ENCODE measurements at places on chromosomes 12 and 14.
A peak's percentile ranks its signal among the peaks of the same experiment; 100 is the strongest.

DNA sequence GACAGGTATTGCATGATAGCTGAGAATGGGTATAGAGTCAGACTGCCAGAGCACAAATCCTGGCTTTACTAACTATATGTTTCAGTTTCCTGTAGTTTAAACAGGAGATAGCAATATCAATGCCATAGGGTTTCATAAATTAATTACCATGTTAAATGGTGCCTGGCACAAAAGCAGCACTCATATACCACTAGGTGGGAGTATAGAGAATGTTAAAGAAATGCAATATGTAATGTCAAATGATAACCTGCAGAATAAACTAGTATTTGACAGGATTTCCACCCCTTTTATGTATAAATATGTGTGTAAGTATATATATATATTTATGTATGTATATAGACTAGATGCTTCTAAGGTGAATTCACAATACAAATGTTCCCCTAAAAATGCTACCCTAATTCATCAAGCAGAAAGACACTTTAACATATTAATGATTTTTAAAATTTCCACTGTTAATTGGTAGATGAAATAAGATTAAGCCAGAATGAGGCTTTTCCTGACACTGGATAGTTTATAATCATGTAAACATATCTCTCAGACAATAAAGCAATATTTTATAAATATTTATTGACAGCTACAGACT lies 8.6 kb downstream of the WDR89 start:
- H3K4me3 ChIP-seq, result no peak overlapping the region
- no peaks in the 10 kb centered on the region for H3K36me3 ChIP-seq
- no peak overlapping the region for H3K27ac ChIP-seq

- no peaks in the 10 kb centered on the region for H3K4me1 ChIP-seq
- no peak for DNase-seq
- no peaks in the 10 kb centered on the region for H3K27me3 ChIP-seq
- no peak overlapping the region for H3K27ac ChIP-seq
- H3K4me3 ChIP-seq, result no peak overlapping the region
These were observed 169.2 kb downstream of the GRIN2B start for GRCh38 chr12:13812168-13812567.

DNA sequence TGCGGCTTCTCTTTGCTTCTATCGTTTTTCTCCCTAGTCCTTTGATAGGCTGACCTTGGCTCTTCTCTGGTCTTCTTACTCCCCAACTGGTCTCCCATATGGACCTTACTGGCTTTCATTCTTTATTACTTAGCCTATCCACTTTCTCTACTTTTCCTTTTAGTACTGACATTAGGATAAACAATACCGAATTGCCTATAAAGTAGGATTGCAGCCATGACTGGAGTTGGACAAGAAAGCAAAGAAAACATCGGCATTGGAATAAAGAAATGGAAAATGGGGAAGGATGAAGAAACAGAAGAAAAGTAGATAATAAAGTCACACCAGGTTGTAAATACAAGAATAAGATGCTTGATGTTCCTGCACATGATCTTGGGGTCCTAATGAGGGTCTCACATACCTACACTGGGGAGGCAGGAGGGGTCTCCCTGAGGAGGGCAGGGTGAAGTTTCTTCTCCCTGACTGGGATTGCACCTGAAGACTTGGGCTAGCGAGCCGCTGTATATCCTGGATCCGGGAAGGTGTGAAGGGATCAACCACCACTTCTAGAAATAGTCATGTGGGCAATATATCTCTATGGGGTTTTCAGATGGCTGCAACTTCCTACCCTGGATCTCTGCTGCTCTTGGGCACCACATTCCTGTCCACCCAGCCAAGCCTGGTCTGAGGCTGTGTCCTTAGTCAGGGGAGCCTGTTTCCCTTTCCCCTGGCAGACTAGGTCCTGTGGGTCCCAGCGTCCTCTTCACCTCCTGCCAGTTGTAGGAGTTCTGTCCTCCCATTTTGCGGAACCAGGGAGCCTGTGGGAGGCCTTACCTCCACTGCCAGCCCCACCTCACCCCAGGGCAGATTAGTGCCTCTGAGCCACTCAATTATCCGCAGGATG lies 13.1 kb downstream of the NKX2-1 start:
- DNase-seq, result peak; percentile 28
- H3K36me3 ChIP-seq, result no peaks in the 10 kb centered on the region
- peaks cover 13% of the 10 kb centered on the region for H3K4me1 ChIP-seq
- peak overlapping the region; percentile 74 for H3K27ac ChIP-seq

GRCh38 chr12:52810554-52810953 lies 3.4 kb downstream of the KRT4 start:
- H3K27ac ChIP-seq, result no peak overlapping the region
- no peaks in the 10 kb centered on the region for H3K27me3 ChIP-seq
- H3K36me3 ChIP-seq, result no peaks in the 10 kb centered on the region
- no peak overlapping the region for H3K4me3 ChIP-seq
- DNase-seq, result no peak

GRCh38 chr12:56568146-56568545 lies 46.5 kb downstream of the RBMS2 start:
- H3K4me1 ChIP-seq, result peaks cover 65% of the 10 kb centered on the region
- no peaks in the 10 kb centered on the region for H3K27me3 ChIP-seq
- peaks cover 11% of the 10 kb centered on the region for H3K36me3 ChIP-seq
- peak overlapping the region; percentile 85 for H3K27ac ChIP-seq

- DNase-seq, result no peak
- no peak overlapping the region for H3K4me3 ChIP-seq
- H3K4me1 ChIP-seq, result no peaks in the 10 kb centered on the region
- H3K27ac ChIP-seq, result no peak overlapping the region
- peaks cover 2% of the 10 kb centered on the region for H3K36me3 ChIP-seq
- no peaks in the 10 kb centered on the region for H3K27me3 ChIP-seq
These were observed 20.2 kb downstream of the ADGRD1 start for GRCh38 chr12:130973906-130974305.

GRCh38 chr12:103572312-103573045 lies 14.6 kb upstream of the STAB2 start:
- no peak overlapping the region for H3K27ac ChIP-seq
- H3K4me3 ChIP-seq, result no peak overlapping the region
- no peak for DNase-seq
- H3K4me1 ChIP-seq, result peaks cover 6% of the 10 kb centered on the region

GRCh38 chr14:103108749-103109207 lies 14.3 kb downstream of the EXOC3L4 start:
- DNase-seq, result no peak
- peaks cover 55% of the 10 kb centered on the region for H3K4me1 ChIP-seq
- H3K27me3 ChIP-seq, result peaks cover 11% of the 10 kb centered on the region

DNA sequence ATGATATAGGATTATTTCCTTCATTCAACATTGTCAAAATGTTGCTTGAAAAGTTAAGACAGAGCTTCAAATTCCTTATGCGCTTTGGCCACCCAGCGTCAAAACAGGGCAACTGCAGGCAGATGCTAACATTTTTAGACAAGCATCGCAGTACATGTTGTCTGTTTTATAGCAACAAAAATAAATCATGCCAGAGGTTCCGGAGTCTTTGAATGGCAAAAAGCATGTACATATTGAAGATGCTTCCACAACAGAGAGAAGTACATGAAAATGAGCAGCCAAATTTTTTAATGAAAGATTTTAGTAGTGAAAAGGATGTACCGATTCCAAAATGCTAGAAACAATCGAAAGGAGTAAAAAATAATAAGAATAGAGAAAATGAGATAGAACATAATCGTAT lies 49.8 kb upstream of the USP15 start:
- no peak overlapping the region for H3K4me3 ChIP-seq
- no peak overlapping the region for H3K27ac ChIP-seq
- H3K36me3 ChIP-seq, result no peaks in the 10 kb centered on the region
- DNase-seq, result peak; percentile 58
- no peaks in the 10 kb centered on the region for H3K27me3 ChIP-seq

- no peak overlapping the region for H3K4me3 ChIP-seq
- H3K36me3 ChIP-seq, result peaks cover 53% of the 10 kb centered on the region
- H3K27me3 ChIP-seq, result no peaks in the 10 kb centered on the region
- H3K27ac ChIP-seq, result no peak overlapping the region
These were observed 7.0 kb downstream of the JDP2 start for GRCh38 chr14:75434890-75435248.

- DNase-seq, result no peak
- H3K4me3 ChIP-seq, result no peak overlapping the region
- peaks cover 59% of the 10 kb centered on the region for H3K4me1 ChIP-seq
- no peaks in the 10 kb centered on the region for H3K27me3 ChIP-seq
- H3K36me3 ChIP-seq, result no peaks in the 10 kb centered on the region
These were observed 33.1 kb downstream of the FERMT2 start for GRCh38 chr14:52917735-52918134.

DNA sequence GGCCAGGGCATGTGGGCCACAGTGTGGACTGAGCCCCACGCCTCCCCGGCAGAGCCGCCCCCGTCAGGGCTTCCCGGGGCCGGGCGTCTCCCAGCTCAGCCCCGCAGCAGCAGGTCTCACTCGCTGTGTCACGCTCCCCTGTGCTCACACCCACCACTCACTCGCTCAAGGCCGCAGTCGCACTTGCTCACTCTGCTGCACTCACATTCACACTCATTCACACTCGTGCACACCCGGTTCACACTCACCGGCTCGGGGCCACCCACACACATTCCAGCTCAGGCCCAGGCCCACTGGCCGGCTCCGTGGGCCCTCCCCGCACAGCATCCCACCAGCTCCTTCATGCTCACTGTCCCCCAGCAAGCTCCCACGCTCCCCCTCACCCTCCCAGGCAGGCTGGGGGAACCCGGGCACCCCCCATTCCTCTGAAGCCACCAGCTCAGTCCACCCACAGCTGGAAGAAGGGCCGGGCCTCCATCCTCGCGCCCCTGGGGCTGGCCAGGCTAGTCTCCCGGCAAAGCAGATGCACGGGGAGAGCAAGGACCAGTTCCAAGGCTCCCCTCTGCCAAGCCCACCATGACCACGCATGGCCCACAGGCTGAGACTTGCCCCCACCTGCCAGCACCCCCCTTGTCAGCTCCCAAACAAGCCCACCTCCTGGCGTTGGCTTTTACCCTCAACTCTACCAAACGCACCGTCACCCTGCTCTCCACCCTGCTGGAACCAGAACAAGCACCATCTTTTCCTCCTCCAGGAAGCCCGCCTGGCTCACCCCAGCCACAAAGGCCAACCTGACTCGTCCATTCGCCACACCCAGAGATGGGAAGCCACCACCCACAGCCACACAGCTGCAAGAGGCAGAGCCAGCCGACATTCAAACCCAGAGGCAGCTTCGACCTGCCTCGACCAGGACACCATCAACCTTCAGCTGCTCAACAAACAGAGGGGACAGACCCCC lies 28.0 kb downstream of the NCOR2 start:
- no peak overlapping the region for H3K4me3 ChIP-seq
- H3K4me1 ChIP-seq, result peaks cover 64% of the 10 kb centered on the region
- H3K27ac ChIP-seq, result peak overlapping the region; percentile 74
- DNase-seq, result no peak
- H3K27me3 ChIP-seq, result no peaks in the 10 kb centered on the region
- no peaks in the 10 kb centered on the region for H3K36me3 ChIP-seq

GRCh38 chr14:70808416-70809224 lies 693 bp downstream of the MAP3K9 start:
- peak overlapping the region; percentile 47 for H3K4me3 ChIP-seq
- DNase-seq, result peak; percentile 38
- peaks cover 5% of the 10 kb centered on the region for H3K27me3 ChIP-seq
- H3K4me1 ChIP-seq, result peaks cover 20% of the 10 kb centered on the region
- H3K27ac ChIP-seq, result peak overlapping the region; percentile 77

DNA sequence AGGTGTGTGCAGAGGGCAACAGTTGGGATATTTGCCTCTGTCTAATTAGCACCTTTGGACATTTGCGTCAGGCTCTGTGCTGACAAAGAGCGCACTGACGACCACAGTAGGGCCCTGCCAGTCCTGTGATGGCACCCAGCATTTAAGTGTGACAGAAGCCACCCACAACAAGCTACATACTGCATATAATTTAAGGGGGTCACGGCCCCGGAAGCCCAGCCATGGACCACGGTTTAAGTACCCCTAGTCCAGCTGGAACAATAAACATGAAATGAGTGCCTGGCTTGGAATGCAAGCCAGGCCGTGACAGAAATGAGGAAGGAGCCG lies 16.8 kb upstream of the DYNC1H1 start:
- peak overlapping the region; percentile 93 for H3K27ac ChIP-seq
- H3K4me1 ChIP-seq, result peaks cover 12% of the 10 kb centered on the region
- no peaks in the 10 kb centered on the region for H3K36me3 ChIP-seq
- DNase-seq, result peak; percentile 38

DNA sequence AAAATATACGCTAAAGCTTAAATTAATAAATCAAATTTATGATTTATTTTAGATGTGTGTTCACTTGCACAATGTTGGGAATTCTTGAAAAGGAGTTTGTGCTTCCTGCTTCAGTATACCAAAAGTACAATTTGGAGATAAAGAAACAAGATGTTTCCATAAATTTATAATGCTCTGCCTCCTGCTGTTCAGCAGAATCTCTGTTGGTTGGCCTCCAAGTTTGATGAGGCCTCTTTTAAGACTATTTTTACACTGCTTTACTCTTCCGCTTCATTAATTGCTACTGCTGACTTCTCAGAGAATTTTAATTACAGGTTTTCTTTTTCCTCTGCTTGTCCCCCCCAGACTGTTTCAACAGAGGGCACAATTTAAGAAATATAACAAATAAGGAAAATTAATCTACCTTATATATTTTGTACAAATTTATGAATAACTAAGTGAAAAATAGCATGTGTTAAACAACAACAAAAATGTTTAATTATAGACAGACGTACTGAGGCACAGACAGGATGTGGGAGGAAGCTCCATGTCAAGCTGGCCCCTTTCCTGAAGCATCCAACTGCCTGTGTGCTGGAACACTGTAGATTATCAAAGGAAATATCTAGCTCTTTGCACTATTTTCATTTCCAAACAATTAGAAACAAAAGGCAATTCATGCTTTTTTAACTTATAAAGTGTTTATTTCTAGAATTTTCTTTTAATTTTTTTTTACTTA lies 83.9 kb downstream of the PIK3C2G start:
- no peaks in the 10 kb centered on the region for H3K27me3 ChIP-seq
- DNase-seq, result no peak
- no peak overlapping the region for H3K27ac ChIP-seq
- no peaks in the 10 kb centered on the region for H3K4me1 ChIP-seq
- H3K36me3 ChIP-seq, result no peaks in the 10 kb centered on the region

DNA sequence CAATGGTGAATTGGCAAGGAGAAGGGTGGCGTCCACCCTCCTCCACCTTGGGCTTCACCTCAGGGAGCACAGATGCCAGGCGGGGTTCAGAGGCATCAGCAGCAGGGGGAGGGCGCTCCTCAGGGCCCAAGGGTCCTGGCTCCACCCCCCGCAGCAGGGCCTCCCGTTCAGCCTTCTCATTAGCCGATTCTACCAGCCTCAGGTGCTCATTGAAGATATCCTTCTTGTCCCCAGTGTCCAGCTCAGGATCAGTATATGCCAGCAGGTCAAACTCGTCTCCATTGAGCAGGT lies 19.3 kb upstream of the PRKAG1 start:
- H3K36me3 ChIP-seq, result peaks cover 98% of the 10 kb centered on the region
- H3K27me3 ChIP-seq, result no peaks in the 10 kb centered on the region
- DNase-seq, result no peak
- H3K4me1 ChIP-seq, result peaks cover 4% of the 10 kb centered on the region

DNA sequence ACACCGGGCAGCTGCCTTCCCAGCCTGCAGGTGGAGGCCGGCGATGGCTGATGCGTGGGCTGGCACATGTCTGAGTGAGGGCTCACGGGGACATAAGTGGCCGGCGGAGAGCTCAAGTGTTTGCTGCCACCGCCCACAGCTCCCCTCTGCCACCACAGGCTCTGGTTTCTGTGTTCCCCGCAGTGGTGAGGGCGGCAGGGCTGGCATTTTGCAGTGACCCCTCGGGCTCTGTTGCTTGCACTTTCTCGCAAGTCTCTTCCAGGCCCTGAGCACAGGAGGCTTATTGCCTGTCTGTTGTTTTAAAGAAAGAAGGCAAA lies 271.0 kb upstream of the RTL1 start:
- H3K27me3 ChIP-seq, result no peaks in the 10 kb centered on the region
- no peak overlapping the region for H3K27ac ChIP-seq
- no peak overlapping the region for H3K4me3 ChIP-seq
- peak; percentile 47 for DNase-seq
- H3K36me3 ChIP-seq, result no peaks in the 10 kb centered on the region
